NCI-H187 (cell line): ENCODE measurements at places on chromosomes 1 and 21.

DNA sequence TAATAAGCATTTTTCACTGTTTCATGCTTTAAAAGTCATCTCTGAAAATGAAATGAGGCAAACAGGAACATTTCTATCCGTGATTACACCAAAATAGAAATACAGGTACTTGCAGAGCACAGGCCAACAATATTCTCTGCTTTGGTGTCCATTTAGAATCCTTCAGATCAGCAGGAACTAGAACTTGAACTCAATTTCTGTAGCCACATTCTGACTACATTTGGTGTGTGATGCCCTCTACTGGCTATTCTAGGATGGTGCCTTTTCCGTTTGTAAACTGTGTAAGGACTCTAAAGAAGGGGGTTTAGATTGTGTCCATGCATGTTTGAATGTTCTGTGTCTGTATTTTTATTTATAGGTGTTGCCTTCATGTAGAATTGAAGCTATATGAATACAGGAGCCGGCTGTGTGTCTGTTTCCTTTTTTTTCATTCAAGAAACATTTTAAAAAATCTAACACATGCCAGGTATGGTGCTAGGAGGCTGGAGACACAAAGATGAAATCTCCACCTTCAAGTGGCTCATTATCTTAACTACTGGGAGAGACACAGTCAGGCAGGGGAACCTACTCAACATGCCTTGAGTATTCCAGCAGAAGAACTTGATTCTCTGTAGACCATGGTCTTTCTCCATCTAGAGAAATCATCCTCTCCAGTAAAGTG is 7.6 kb upstream of the ZNF326 start:
- DNase-seq = peak; percentile 10

DNA sequence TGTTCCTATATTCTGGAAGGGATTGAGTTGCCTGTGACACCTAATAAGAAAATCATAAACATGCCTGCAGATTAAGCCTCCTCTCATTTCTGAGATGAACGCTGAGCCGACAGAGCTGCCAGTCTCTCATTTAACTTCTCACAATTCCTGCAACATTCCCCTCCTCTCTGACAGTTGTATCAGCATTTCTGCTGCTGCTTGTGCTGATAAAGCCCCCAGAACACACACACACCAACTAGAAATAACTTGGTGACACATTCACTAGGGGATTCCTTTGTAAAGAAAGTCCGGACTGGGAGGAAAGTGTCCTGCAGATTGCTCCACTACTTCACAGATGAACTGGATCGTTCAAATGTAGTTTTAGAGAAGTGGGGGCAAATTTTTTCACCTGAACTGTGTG is 437.3 kb downstream of the PLA2G4A start:
- no peak for DNase-seq

- peak; percentile 23 for DNase-seq
These were observed 70.6 kb upstream of the NFIA start for GRCh38 chr1:61011561-61012263.

GRCh38 chr1:3922201-3922725 is 22.2 kb upstream of the C1orf174 start:
- no peak for DNase-seq

- DNase-seq = no peak
These were observed 53.9 kb downstream of the PRSS38 start for GRCh38 chr1:227869279-227869842.

DNA sequence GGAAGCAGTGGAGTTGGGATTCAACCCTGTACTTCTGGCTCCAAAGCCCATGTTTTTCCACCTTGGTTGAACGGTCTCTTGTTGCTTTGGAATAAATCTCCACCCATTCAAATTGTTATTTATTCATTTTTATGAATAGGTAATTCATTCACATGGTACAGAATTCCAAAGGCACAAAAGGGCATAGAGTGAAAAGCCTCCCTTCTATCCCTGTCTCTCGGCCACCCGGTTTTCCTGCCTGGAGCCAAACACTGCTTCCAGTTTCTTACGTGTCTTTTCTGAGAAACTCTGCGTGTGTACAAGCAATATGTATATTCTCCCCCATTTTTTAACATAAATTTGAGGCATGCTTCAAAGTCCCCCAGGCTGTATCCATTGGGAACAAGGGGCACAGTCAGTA is 3.9 kb downstream of the EXTL1 start:
- no peak for DNase-seq
